CD4-positive, alpha-beta T cell treated with Interleukin-17A for 1 hour (primary cell): ENCODE measurements at places on chromosomes 3 and 15.

DNA sequence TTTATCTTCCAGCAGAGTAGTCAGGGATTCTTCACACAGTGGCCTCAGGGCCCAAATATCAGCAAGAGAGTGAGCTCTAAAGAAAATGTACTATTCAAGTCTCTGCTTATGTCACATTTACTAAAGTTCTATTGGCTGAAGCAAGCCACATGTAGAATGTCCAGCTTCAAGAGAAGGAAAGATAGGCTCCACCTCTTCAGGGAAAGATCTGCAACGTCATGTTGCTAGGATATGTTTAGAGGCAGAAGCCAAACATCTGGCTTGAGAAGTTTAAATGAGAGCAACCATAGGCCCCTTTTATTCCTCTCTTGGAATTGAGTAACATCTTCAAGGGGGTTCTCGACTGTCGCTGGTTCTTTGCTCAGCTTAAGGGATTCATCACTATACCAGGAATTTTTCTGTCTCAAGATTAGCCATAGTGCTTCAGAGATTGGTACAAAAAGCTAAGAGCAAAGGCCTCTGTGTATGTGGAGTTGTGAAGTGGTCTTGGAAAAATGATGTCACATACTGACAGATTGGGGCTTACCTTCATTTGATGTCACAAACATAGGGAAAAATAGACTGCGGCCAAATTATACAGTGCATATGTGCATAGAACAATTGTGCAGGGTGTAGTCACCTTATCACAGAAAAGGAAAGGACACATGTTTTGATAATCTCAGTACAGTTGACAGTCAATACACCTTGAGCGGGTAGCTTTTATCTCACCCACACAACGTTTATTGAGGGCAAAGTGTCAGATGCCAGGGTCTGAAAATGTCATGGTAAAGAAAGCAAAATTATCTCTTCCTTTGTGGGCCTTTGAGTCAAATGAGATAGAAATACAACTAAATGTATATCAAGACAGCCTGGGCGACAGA lies 11.3 kb upstream of the THRB start:
- DNase-seq = no peak

DNA sequence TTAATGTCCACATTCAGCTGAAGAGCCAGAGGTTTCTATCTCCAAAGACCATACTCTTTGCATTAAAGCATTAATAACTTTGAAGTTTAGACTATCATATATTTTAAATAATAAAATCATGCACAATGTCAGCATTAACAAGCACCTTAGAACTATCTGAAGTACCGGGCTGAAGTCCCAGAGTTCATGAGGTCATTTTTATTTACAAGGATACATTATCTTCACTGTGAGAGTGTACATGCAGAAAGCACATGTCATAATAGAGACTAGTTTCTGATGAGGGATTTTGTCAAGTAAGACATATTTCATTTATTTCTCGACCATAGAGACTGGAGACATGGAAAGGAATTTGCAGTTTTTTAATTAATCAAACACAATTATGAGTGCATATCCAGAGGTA lies 52.4 kb upstream of the SI start:
- DNase-seq = no peak

GRCh38 chr3:56355570-56356185 lies 112.6 kb downstream of the ERC2 start:
- no peak for DNase-seq

- no peak for DNase-seq
Measured at GRCh38 chr3:8450618-8451017, 51.0 kb upstream of the LMCD1 start.

DNA sequence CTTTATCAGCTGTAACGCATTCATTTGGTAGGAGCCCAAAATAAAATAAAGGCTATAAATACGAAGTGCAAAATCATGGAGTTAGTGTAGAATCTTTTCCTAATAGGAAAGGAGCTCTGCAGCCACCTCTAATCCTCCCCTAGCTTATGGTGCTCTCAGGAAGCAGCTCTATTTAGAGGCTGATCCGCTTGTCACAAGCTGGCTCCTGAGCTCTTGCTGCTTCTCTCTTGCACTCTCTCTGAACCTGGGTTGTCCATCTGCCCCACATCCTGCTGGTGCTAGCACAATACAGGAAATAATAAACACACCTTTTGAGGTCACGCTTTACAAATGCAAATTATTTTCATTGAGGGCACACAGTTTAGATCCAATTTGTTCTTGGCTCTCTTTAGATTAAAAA lies 37.3 kb upstream of the BFSP2 start:
- DNase-seq = no peak

DNA sequence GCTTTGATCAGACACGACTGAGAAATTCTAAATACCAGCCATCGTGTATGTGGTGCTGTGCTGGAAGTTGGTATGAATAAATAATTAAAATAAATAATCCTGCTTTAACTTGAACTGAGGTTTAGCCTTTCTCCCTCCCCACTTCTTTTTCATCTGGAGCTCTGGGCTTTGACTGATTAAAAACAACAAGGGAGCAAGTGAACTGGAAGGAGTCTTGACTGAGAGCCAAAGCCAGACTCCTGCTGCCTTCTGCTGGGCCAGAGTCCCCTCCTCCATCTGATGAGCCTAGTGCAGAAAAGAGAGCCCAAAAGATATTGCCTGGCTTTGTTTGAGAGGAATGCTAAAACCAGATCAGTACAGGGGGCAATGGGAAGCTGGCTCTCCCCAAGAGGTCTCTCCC lies 96.0 kb downstream of the CCNL1 start:
- no peak for DNase-seq

- DNase-seq = no peak
Measured at GRCh38 chr3:67979342-67979741, 324.9 kb upstream of the SUCLG2 start.

DNA sequence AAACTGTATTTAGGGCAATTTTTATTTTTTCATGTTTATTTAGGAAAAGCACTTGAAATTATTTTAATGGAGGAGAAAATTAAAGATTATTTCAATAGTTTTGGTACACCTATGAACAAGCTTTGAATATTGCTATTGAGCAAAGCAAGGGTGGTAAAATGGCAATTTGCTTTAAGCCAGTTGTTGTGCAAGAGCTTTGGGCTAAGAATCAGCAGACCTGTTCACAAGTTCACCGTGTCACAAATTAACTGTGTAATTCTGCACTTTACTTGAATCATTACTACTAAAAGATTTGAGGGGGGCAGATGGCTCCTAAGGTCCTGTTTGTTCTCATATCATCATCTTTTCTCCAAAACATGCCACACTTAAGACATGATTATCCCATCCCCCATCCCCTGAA lies 238.9 kb upstream of the GBE1 start:
- no peak for DNase-seq

DNA sequence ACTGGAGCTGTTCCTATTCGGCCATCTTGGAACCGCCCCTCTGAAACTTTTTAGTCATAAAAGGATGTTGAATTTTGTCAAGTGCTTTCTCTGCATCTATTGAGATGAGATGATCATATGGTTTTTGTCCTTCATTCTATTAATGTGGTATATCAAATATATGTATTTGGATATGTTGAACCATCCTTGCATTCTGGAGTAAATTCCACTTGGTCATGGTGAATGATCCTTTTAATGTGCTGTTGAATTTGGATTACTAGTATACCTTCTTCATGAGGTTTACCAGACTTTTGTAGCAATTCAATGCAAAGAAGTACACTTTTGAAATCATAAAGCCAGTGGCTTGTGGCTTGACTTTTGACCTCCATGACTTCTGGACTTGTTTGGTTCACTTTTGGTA lies 33.4 kb upstream of the XRN1 start:
- DNase-seq = no peak

DNA sequence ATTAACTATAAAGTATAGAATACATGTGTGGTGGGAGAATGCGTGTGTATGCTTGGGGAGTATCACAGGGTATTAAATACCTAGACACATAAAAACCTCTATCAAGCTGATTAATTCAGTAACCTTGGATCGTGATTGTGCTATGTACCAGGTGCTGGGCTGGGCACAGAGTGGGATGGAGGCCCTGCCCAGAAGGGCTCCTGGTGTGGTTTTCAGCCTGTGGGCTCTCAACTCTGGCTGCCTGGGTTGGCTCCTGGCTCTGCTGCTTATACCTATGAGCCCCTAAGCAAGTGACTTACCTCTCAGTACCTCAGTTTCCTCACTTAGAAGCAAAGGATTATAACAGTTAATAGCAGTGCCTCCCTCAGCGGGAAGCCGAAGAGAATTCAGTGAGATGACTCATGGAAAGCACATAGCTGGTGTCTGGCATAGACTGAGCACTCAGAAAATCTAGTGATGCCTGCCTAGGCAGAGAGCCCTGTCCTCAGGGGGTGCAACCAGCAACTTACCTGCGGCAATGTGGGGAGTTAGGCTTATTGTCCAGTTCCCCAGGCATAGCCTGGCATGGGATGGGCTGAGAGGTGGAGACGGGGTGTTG lies 90.6 kb upstream of the MYZAP start:
- DNase-seq = no peak

GRCh38 chr3:55267206-55267930 lies 219.7 kb downstream of the WNT5A start:
- DNase-seq = no peak

DNA sequence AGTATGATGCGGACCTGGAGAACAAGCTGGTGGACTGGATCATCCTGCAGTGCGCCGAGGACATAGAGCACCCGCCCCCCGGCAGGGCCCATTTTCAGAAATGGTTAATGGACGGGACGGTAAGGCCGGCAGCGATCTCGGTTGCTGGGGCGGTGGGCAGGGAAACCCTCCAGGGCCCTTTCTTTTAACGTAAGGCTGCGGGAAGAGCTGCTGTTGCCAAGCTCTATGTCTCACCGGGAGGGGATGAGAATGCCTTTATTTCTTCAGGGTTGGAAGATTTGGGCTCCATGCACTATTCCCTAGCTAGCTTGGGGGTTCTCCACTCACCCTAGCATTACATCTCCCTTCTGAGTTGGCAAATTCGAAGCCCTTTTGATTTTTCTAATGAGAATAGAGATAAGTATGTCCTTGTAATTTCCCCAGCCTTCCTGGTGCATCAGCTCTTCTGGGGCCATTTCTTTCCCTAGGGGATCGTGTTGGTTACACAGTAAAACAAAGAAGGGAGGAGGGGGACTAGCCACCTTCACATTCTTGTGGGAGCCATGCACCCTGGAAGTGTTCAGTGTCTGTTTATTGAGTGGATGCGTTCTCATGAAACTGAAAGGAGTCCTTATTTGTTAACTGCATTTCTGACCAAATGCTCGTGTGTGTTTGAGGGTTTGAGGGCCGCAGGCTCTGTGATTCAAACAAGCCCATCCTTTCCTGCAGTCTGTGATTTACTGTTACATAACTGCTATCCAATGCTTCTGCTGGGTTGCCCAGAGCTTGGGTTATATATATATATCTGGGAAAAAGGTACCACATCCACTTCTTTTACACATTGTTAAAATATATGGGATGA lies 982 bp downstream of the TAGLN3 start:
- no peak for DNase-seq

GRCh38 chr3:65927576-65927975 lies 111.1 kb downstream of the MAGI1 start:
- DNase-seq = no peak

- no peak for DNase-seq
Measured at GRCh38 chr15:40379374-40379773, 3.1 kb upstream of the KNSTRN start.

DNA sequence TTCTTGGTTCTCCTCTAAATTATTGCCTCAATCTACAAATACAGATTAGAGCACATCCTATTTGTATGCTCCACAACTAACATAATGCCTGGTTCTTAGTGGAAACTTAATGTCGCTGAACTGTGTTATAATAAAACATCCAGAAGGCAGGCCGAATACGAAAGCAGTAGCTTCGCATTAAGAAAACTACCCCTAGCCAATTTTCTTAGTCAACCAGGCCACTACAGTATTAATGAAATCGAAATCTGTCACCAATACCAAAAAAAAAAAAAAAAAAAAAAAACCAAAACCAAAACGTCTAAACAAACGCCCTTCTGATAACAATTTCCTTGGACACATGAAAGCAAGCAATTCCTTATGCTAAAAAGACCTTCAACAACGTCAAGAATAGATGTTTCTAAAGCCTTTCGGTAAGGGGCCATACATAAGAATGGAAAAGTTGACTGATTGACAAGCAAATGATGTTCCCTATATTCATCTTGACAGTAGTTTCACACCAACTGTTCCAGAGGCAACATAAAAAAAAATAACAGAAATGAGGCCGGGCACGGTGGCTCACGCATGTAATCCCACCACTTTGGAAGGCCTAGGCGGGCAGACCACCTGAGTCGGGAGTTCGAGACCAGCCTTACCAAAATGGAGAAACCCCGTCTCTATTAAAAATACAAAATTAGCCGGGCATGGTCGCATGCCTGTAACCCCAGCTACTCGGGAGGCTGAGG lies 1.3 kb downstream of the DENND6A start:
- peak; percentile 20 for DNase-seq

GRCh38 chr3:10026084-10026890 lies at the start of gene FANCD2:
TSS of gene FANCD2 (plus strand) at chr3:10026437. CDS start at chr3:10028658, 2,221 bp downstream.
- DNase-seq = peak; percentile 93

- no peak for DNase-seq
Measured at GRCh38 chr3:144491333-144491732, 519.7 kb downstream of the DIPK2A start.

GRCh38 chr15:90211009-90211408 lies 9.9 kb downstream of the SEMA4B start:
- no peak for DNase-seq

DNA sequence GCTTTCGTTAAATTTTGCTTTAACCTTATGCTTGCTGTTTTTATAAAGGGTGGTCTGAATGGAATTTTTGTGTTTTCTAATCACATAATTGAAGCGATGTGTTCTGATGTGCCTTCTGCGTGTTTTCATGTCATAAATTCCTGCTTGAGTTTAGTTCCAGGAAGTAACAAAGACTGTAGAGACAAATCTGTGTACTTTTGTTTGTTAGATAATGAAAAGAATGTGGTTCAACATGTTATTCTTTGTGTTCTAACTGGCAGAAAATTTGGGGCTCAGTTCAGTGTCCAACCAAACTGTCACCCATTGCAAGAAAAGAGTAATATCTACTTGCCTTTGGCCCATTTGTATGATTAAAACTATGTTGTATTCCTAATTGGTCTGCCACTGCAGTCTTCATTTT lies 324.0 kb downstream of the DIPK2A start:
- no peak for DNase-seq

DNA sequence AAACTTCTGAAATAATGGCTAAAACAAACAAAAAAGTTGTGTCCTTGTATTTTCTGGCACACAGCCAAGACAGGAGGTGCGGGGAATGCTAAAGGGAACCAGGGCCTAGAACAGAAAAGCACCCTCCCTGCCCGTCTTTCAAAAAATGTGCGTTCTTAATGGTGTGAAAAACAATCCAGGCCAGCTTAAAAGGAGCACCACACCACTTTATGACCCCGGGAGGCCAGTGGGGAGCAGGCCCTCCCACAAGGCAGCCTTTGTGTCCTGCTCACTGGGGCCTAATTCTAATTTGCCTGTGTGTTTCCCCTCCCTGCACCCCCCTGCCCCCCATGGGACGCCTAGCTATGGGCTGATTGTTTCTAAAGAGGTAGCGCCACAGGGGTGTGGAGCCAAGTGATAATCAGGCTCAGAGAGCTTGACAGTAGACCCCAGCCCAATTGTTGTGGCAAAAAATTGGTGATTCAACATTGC lies 181.4 kb downstream of the GREM1 start:
- no peak for DNase-seq

- DNase-seq = no peak
Measured at GRCh38 chr15:75235051-75235673, 23.0 kb upstream of the GOLGA6C start.

- no peak for DNase-seq
Measured at GRCh38 chr3:127546970-127547733, 43.4 kb downstream of the TPRA1 start.

- DNase-seq = no peak
Measured at GRCh38 chr3:16474920-16475319, 38.6 kb downstream of the RFTN1 start.
